ENCODE measurements at places on chromosomes 3 and 15.

DNA sequence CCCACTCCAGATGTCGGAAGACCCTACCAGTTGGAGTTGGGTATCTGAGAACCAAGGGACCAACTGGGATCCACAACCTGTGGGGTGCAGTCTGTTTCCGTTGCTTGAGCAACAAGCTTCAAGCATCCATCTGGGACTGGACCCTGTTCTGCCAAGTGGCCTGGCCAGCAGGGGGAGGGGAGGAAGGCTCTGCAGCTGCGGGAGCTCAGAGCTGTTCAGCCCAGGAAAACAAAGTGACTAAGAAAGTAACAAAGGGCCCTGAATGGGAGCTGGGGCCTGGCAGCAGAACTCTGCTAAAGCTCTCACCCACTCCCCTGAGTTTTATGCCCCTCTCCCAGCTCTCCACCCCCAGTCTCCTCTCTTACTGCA, 2.7 kb downstream of the TYRO3 start:
- DNase-seq: peak; percentile 71

GRCh38 chr3:177411201-177411600, 213.9 kb upstream of the TBL1XR1 start:
- DNase-seq: no peak

DNA sequence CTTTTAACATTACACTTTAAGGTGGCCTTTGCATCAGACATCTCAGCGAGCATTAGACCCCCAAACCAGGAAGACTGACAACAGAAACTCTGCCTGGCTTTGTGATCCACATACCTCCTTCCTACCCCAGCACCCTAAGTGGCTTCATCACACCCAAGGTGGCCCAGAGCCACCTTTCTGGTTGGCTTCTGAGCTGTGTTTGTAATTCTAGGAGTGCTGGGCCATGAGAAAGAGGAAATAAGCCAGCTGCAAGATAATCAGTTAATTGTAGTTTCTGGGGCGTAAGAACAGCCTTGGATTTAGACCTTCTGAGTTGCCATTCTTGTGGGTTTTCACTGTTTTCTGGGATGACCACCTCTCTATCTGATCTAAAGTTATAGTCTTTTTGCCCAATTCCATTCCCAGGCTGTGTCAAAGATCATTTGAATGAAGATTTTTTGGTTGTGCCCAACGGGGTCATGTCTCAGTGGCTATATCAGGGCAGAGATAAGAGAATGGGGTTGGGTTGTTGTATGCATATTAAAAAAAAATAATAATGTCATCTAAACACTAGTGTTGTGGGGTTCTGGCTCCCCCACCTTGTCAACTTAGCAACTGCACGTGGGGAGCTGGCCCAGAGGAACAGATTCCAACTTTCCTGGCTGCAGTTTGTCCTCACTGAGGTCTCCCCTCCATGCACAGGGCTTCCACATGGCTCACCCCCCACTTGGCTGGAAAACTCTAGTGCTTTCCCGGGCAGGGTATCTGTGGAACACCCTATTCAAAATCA, 234.8 kb upstream of the WNT5A start:
- DNase-seq: peak; percentile 48

- no peak for DNase-seq
Measured at GRCh38 chr3:2958551-2958950, 151.6 kb downstream of the IL5RA start.

GRCh38 chr15:42037656-42038055, 16.8 kb upstream of the PLA2G4E start:
- DNase-seq: no peak

- no peak for DNase-seq
Measured at GRCh38 chr3:155037508-155038202, 42.5 kb upstream of the MME start.

DNA sequence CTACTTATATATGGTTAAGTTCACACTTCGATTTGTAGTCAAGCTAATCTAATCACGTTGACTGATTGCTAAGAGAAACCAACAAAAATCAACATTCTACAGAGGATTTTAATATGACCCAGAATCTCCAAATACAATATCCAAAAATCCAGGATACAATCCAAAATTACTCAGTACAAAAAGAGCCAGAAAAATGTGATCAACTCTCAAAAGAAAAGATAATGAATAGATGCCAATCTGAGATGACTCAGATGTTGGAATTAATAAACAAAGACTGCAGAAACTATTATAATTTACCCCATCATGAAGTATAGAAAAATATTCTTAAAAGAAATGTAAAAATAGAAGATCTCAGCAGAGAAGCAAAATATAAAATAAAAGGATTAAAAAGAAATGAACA, 22.3 kb downstream of the HACL1 start:
- no peak for DNase-seq

- no peak for DNase-seq
Measured at GRCh38 chr15:81259760-81260298, 63.1 kb downstream of the IL16 start.

- no peak for DNase-seq
Measured at GRCh38 chr3:156291272-156292123, 171.1 kb downstream of the KCNAB1 start.

DNA sequence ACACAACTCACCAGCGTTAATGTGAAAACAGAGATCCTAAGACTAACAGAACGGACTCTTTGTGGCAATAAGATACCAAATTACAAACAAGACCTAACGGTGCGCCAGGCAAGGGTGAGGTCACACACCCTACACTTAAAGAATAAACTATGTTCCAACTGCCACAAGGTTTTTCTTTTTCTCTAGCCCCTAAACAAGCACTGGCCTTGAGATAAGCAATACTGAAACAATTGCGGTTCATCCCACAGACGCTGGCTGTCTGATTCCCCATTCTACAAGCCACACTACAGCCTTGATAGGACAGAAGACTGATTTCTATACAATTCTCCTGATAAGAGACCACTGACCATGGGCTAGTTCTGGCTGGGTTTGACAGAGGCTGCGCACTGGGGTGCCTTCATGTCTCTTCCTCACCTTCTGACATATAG, 20.5 kb upstream of the LIMD1 start:
- DNase-seq: no peak

DNA sequence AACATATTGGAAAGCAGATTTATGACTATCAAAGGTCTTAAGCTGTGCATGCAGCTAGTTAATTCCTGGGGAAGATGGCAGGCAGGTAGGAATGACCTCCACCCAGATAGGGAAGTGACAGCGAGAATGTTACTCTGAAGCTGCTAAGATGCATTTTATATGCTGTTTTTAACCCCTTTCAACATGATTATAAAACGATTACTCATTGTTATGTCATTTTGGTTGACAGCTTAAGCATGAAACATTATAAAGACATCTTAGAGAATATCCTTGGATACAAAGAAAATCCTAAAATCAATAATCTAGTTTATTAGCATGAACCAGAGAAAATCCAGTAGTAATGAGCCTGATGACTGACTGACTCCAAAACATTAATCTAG, 220.5 kb downstream of the NR1D2 start:
- DNase-seq: no peak

GRCh38 chr3:71702131-71703024, 22.8 kb downstream of the EIF4E3 start:
- peak; percentile 72 for DNase-seq

DNA sequence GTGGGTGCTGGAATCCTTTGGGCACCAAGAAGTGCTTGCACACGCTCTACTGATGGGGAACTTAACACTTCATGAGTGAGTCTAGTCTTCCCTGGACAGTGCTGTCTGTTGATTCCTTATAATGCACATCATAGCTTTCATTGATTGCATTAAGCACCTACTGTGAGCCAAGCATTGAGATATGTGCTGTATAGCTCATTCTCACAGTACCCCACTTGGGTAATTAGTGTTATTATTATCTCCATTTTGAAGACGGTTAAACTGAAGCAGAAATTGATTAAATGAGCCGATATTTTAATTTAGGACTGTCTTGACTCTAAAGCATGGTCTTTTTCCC, 504 bp upstream of the PDHB start:
- no peak for DNase-seq

Data from amniotic epithelial cell (primary cell).